ENCODE measurements at places on chromosomes 1 and 21.

DNA sequence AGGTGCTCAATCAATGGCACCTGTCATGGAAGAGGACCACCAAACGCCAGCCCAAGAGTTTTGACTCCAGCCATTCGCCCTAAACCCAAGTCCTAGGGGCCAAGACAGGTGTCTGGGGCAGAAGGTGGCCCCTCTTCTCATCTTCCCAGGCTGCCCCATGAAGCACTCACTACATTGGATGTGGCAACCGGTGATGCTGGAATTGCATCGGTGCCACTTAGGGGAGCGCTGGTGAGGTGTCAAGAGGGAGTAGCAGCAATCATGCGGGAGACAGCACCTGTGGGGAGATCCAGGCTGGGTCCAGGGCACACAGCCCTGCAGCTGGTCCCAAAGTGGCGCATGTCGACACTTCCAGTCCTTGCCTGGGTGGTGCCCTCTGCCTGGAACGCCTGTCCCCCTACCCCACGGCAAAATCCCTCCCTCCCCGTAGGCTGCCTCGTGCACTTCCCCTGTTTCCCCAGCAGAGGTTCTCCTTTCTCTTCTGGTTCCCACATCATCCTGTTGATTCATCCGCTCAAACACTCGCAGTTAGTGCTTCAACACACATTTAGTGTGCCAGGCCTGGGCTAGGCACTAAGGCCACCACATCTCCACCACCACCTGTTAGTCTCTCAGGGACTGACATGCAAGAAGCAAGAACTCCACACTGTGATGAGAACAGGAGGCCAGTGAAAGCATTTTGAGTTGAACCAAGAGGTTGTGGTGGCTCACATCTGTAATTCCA lies 18.5 kb downstream of the PLA2G2D start:
- no peak for DNase-seq

- DNase-seq = no peak
These were observed 669.4 kb downstream of the SMYD3 start for GRCh38 chr1:245837718-245838117.

GRCh38 chr21:41439248-41439647 lies 13.2 kb downstream of the MX1 start:
- no peak for DNase-seq

DNA sequence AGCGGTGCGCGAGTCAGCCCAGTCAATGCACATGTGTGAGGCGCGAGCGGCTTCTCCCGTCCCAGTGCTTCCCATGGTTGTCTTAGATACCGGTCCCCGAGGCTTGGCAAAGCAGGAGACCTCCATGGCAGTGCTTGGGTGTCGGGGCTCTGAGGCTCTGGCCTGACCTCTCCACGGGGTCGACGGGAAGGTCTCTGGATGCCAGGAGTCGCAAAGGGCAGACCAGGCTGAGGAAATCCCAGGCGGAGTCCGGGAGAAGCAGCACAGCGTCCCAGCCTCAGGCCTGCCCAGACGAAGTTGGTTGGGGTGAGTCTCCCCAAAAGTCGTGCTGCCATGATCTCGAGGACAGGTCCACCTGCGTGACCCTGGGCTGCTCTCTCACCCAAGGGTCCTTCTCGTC lies 3881.6 kb downstream of the SRGAP2C start:
- no peak for DNase-seq

GRCh38 chr1:29280409-29281131 lies 44.2 kb downstream of the PTPRU start:
- no peak for DNase-seq

DNA sequence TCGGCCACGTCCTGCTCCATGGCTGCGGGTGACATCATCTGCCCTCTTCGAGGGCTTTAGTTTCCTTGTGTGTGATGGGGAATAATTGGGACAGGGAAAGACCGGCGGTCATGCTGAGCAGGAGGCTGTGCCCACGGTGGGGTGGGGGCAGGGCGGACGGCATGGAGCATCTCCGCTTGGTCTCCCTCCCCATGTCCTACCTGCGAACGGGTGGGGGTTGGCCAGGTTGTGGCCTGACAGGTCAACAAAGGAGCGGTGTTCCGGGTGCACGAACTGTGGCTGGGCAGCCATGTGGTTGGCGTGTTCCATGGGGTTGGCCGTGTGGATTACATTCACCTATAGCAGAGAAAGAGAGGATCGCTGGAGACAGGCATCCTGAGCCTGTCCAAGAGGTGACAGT lies 80.0 kb downstream of the PIK3CD start:
- no peak for DNase-seq

GRCh38 chr21:26118938-26119540 lies 51.5 kb downstream of the APP start:
- no peak for DNase-seq

DNA sequence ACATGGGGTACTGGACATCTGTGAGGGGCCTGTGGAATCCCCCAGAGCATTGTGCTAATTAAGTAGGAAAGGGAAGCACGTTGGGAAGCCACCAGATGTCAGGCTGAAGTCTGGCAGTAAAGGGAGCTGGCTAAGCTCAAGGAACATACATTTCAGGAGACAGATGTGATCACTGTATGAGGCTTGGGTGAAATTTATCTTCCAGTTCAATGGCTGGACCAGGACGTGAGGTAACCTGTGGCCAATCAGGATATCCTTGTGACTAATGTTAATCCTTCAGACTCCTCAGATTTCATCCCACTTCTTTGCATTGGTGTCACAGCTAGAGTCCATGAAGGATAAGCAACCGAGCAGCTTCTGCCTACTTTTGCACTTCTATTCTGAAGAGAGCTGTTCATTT lies 110.2 kb upstream of the APP start:
- no peak for DNase-seq

DNA sequence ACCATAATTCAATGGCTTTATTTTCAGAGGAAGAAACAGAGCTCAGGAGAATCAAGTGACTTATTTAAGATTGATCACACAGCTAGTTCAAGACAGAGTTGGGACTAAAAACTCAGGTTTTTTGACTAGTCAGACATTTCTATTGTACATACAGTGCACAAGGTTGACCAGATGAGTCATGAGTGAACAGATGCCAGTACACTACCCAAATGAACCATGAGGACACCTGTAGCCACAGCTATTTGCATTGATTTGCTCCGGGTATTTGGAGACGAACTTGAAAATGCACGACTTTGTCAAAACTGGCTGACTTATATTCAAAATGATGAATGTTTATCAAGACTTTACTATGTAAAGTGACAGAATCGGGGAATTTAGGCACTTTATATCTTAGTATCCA lies 161.7 kb upstream of the ST6GALNAC5 start:
- no peak for DNase-seq

- no peak for DNase-seq
These were observed 182.0 kb downstream of the CDC42BPA start for GRCh38 chr1:227136210-227136820.

DNA sequence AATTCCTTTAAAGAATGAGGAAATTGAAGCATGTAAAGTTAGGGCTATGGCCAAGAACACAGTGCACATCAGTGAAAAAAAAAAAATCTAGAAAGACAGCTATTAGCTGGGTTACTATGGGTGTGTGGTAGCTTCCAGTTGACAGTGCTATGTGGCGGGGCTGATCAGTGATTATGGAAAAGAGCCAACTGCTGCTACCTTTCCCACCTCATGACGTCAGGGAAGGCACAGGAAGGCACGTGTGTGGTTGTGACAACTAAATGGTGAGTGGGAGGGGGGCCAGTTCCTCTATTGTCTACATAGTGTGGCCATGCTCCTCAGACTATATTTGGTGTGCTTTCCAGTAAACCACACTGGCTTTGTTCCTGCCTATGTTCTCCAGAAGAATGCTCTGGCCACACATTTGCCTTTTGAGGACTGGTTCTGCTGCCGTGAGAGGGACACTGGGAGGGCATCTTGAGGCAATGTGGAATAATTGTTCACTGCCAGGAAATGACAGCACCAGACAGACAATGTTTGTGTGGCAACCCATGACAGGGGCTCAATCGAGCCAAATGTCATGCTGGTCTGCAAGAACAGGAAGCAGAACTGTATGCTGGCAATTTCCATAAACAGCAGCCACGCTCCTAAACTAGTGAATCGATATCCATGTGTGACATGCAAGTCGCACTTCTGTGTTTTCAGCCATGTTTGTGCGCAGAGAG lies 3.0 kb upstream of the SDE2 start:
- DNase-seq = no peak

GRCh38 chr1:56123421-56123820 lies 455.9 kb downstream of the PLPP3 start:
- no peak for DNase-seq

- no peak for DNase-seq
These were observed 12.7 kb downstream of the C1QB start for GRCh38 chr1:22665752-22666151.

DNA sequence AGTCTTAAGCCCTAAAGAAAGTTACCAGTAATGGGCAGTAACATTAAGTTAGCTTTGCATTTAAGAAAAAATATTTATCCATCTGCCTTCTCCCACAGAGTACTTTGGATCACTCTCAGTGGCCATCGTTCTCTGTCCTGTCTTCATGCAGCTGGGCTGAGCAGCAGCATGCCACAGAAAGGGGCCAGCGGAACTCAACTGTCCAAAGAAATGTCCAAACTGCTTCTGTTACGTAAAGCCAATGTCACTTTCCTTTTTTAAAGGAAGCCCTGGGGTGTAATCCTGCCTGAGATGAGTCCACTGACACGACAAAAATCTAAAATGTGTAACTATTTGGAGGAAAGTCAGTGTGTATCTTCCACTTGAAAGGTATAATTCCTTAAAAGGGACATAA lies 291.6 kb downstream of the SMYD3 start:
- DNase-seq = no peak

DNA sequence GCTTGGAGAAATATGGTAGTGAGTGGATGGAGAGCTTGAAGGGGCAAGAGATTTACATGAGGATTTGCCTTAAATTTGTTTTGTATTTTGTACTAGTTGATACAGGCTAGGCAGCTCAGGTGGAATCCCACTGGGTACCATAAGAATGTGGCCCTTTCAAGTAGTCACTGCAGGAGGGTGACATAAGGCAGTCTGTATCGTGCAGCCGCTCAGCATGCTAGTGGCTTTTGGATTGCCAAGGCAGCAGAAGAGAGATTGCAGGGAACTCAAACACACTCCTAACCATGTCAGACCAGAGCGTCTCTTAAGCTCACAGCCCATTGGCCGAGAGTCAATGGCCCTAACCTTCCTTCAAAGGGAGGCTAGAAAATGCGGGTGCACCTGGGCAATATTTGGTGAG lies 420.0 kb downstream of the ADGRL2 start:
- no peak for DNase-seq

DNA sequence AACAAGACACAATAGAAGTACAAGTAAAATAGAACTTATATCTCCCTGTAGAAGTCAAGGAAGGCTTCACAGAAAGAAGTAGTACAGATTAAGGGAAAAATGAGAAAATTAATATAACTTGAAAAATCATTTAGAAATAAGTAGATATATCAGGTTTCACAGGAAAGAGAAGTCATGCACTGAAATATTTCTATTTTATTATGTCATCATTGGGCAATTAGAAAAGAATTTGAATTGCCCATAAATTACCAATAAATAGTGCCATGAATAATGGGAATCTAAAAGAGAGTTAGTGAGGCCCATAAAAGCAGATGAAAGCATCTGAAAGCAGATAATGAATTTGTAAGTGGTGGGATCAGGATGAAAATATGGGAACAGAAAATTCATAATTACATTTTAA lies 1597.8 kb downstream of the PLA2G4A start:
- no peak for DNase-seq

DNA sequence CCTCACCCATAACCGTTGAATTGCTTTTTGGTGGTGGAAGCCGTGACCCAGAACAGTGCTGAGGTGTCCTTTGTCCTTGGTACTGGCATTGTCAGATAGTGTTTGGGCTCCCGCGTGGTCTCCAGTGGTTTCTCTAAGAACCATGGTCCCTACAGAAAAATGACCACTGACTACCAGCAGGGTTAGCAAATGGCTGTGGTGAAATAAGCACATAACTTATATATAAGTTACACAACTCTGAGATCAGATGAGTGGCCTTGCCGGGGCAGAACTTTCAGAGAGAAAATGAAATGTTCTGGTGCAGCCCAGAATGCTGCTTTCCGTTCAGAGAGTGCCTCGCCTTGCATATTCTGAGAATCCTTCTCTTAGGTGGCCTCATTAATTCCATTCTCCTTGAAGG lies 5.0 kb downstream of the SLC37A1 start:
- DNase-seq = no peak

DNA sequence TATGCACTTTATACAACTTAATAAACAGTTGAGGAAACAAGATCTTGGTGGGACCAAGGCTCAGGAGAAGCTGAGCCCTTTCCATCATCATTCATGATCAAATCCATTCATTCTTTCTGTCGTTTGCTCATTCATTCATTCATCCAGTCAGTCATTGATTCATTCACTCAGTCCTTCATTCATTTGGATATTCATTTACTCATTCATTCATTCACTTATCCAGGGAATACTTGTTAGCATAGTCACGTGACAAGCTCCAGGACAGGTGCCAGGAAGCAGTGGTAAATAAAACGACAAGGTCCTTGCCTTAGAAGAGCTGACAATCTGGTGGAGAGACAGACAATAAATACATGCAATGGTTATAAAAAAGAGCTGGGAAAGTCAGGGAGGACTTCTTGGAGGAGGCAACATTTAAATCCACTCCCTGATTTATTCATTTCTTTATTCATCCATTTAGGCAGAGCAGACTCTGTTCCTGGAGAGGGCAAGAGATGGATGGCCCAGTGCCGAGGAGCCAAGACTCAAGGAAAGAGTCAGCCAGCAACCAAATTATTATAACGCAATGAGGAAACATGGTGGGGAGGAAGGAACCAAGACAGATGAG lies 74.1 kb upstream of the CASZ1 start:
- DNase-seq = no peak

DNA sequence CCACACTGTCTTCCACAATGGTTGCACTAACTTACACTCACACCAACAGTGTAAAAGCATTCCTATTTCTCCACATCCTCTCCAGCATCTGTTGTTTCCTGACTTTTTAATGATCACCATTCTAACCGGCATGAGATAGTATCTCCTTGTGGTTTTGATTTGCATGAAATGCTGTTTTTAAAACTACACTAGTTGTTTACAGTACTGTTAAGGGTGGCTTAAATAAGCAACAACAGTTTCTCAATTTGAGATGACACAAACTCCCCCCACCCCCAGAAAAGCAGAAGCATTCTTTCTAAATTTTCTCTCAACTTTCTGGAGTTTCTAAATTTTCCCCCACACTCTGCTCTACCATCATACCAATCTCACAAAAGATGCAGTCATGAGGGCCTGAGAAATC lies 7.1 kb upstream of the SLAMF7 start:
- no peak for DNase-seq

GRCh38 chr1:221451741-221452140 lies 290.1 kb downstream of the DUSP10 start:
- no peak for DNase-seq

Measured in GM12878 (cell line).